ENCODE measurements at places on chromosomes 12 and 14.

DNA sequence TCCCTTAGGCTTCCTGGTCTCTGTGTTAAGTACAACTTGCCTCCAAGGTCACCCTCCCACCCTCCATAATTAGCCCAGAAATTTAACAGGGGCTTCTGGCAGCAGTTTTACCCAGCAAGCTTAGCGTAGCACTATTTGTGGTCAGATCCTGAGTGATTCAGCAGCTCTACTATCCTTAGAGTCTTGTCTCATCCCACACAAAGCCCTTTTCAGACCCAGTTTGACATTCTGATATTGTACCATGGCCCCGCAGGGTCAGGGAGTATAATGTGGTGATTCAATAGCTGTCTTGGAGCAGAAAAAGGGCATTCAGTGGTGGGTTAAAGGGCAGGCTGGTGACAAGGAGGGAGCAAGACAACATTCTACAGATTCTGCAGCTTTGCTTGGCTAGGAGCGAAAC, 153.8 kb upstream of the DDHD1 start:
- DNase-seq, result no peak

GRCh38 chr12:101027816-101028215, 182.2 kb downstream of the SLC5A8 start:
- no peak for DNase-seq

DNA sequence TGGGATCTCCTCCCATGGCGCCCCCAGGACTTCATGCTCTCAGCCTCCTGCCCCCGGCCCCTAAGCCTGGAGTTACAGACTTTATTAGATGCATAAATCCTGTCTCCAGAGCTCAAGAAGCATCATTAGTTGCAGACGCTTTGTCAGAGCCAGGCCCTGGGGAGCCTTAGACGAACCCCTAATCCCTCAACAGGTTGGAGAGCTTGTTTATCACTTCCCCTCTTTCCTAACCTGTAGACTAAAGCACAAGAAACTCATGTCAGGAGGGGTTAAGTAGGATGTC, 260 bp upstream of the NPFF start:
- DNase-seq, result no peak

DNA sequence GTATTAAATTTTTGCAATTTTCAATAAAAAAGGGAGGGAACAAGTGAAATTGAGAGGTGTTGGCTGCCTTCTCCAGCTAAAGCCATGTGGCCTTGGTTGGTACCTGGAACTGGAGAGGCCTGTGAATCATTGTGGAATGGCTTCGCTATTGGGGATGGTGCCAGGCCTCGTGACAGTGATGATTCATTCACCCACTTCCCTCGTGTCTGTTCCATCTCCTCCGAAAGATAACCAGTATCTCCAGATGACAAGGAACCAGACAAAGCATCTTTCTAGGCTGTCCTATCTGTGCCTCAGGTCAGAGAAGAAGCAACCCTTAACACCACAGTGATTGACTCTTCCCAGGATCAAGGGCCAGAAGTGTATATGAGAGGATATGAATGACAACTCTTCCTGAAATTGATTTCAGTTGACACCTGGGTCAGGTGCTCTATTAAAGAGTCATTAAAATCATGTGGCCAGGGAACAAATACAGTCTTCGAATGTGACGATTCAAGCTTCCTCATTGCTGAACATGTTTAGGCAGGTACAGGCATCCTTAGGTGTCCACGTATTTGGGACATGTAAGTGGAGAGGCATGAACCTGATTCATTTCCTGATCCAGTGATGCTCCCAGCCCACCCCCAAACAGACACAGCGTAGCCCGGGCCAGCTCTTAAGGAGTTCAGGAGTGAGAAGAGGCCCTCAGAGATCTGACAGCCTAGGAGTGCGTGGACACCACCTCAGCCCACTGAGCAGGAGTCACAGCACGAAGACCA, at the start of gene RNASE7:
Gene RNASE7 (plus strand): TSS at position 687 of the 758 bp plus-strand sequence. CDS start 631 bp downstream, outside the sequence.
- no peak for DNase-seq

DNA sequence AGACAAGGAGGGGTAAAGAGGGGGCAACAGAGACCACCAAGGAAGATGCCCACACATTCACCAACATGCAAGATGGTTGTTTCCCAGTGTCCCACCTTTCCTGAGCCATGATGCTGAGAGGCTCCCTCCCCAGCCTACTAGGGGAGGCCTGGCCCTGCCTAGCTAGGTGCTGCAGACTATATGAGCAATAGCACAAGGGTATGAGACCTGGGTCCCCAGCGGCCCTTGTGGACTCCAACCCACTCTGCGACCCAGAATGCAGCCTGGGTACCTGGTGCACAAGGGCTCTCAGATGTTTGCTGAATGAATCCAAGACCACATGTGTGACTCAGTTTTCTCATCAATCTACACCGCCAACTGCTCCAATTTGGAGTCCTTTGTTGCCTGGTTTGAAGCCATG, 13.9 kb downstream of the TGFB3 start:
- no peak for DNase-seq

GRCh38 chr14:77065851-77066577, 32.0 kb upstream of the CIPC start:
- no peak for DNase-seq

DNA sequence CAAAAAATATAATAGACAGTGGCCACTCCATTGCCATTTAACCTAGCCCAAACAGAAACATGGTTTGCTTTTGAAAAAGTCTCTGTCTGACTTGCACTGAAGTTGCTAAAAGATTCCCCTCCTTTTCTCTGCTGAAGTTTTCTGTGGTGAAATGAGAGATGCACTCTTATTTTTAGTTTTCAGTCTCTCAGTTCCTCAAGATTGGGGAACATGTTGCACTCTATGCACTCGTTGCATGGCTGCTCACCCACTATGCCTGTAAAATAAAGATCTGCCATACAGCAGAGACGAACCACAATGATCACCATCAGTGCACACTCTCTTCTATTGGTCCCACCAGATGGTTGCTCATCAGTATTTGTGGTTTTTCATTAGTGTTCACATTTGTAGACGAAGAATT, 13.1 kb upstream of the DAAM1 start:
- DNase-seq, result no peak

DNA sequence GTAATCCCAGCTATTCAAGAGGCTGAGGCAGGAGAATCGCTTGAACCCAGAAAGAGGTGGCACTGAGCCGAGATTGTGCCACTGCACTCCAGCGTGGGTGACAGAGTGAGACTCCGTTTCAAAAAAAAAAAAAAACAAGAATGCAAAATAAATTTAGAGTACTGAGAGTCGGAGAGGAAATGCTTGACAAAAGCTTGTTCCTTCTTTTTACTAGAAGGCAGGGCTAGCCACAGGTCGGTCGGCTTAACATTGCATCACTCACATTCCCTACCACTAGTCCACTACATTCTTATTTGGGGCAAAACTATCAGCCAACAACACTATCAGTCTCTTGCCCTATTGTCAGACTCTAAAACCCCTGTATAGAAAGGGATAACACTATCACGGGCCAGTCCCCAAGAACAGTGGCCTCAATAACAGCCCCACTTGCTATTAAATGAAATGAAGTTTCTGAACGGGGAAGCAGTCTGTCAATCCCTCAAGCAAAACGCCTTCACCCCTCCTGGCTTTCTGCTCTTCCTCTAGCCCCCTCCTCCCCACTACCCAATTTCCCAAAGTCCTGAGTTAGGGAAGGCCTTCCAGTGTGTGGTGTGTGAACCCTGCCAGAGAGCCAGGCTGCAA, 1.0 kb downstream of the RNF41 start:
- DNase-seq, result no peak

- DNase-seq, result no peak
These were observed 9.9 kb upstream of the SRSF9 start for GRCh38 chr12:120479458-120479857.

GRCh38 chr12:76470028-76470939, 89.3 kb downstream of the OSBPL8 start:
- DNase-seq, result no peak

GRCh38 chr12:4905316-4905715, 4.4 kb upstream of the KCNA1 start:
- DNase-seq, result no peak

- no peak for DNase-seq
These were observed 79.6 kb downstream of the NCOR2 start for GRCh38 chr12:124487834-124488165.

GRCh38 chr12:81546811-81547210, 212.3 kb downstream of the PPFIA2 start:
- no peak for DNase-seq

DNA sequence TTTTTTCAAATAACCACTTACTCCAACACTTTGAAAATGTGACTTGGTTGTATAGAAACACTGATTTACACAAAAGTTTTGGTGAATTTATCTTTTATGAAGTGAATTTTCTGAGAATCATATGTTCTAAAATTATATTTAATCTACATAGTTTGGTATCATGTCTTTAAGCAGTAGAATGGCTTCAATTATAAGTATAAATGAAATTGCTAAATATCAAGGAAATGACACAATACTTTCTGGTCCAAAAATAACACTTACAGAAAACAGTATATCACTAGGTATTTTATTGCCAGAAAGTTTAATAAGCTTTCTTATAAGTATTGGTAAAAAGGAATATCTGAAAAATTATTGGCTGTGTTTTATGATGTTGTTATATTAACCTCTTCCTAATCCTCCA, 90.9 kb downstream of the SRGAP1 start:
- no peak for DNase-seq

- no peak for DNase-seq
These were observed 121.2 kb downstream of the RAD51B start for GRCh38 chr14:67940486-67941455.

- DNase-seq, result no peak
These were observed 33.0 kb upstream of the ULK1 start for GRCh38 chr12:131861261-131862083.

DNA sequence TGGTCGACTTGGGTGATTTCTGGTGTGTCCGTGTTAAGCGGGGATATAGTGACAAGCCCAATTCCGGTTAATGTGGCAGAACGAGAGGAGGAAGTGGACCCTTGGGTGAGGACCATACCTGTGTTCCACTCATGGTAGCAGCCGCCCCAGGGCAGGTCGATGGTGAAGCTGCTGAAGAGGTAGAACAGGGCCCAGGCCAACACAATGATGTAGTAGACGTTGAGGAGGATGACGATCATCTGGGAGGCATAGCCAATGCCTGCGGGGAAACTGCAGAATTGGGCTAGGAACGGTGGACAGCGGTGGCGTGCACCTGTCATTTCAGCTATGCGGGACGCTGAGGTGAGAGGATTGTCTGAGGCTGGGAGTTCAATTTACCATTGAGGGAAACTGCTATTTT, 20.1 kb downstream of the SLC6A13 start:
- no peak for DNase-seq

GRCh38 chr12:62916632-62917425, 18.1 kb downstream of the PPM1H start:
- no peak for DNase-seq

DNA sequence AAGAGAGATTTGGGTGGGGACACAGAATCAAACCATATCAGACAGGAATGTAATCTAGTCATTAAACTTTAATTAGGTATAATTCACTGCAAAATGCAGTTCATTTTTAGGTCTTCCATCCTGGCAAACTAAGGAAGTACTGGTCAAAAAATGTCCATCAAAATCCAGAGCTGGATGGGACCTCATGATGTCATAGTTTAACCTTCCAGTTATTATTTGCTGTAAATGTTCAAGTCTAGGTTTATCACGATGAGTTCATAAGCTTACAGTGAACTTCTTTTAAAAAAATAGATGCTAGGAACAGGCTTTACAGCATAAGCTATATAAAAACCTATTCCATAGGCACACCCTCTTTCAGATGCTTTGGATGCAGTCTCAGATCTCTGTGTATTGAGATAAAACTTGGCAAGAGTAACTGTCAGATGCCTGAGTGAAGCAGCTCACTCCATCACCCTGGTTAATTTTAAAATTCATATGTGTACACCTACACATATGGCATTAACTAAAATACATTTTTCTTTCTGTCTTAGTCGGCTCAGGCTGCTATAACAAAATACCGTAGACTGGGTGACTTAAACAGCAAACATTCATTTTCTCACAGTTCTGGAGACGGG, 7.9 kb downstream of the SSPN start:
- no peak for DNase-seq

DNA sequence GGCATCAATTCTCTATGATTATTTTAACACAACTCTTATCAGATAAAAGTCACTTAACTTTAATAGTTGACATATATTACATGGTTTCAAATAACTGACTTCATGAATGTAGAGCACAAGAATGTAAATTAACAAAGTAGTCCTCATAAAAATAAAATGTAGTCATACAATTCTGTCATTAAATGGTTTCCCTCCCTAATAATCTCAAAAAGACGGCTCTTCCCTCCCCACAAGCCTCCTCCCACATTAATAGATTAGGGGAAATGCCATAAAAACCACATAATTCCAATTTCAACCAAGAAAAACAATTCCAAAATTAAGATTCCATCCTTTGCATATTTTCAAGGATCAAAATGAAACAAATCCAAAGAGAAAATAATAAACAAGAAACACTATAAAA, 36.7 kb downstream of the SPTLC2 start:
- no peak for DNase-seq

DNA sequence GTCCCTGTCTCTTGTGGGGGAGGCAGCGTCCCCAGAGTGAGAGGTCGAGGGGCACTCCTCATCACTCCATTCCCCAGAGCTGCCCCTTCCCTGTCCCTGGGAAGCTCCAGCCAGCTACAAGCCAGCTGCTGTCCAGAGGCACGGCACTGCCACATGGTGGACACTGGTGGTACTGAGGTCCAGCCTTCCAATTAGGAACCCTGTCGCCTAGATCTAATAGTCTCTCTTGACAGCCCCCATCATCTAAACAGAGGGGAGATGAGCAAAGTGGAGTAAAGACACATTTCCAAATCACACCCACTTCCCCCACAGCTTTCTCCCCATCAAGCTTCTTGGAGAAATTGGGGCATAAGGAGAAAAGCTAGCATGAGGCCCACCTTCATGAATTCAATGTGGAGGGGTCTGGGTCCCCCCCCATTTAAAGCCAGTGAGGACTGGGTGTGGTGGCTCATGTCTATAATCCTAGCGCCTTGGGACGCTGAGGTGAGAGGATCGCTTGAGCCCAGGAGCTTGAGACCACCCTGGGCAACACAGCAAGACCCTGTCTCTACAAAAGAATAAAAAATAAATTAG, 2.1 kb upstream of the INHBE start:
- peak; percentile 43 for DNase-seq

Measured in NCI-H1417 treated with DMSO at 0.1 percent for 48 hours (cell line).